ENCODE measurements at places on chromosomes 13 and 19.

- no peak for DNase-seq
These were observed 12.1 kb upstream of the CEACAM8 start for GRCh38 chr19:42606660-42607351.

- no peak for DNase-seq
These were observed 314.8 kb downstream of the PCDH17 start for GRCh38 chr13:57946361-57946760.

- no peak for DNase-seq
These were observed at the start of gene TEAD2 for GRCh38 chr19:49362048-49362928. TSS of gene TEAD2 (minus strand) at chr19:49362416. CDS start at chr19:49360075, 2,341 bp downstream.

DNA sequence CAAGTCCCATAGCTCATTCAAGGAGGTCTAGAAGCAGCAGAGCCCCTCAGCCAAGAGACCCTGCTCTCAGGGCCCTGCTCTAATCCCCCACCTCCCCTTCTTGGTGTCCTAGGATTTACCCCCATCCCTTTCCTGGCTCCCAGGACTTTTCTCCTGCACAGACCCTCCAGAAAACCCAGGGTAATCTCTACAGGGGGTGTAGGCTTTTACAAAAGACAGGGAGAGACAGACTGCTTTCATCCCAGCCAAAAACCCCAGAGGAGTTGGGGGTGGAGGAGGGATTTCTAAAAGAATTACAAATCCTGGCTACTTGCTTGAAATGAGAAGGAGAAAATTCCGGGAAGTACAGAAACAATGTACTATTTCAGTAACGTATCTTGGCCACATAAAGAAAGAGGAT is 133.3 kb downstream of the TNFSF13B start:
- DNase-seq, result no peak

DNA sequence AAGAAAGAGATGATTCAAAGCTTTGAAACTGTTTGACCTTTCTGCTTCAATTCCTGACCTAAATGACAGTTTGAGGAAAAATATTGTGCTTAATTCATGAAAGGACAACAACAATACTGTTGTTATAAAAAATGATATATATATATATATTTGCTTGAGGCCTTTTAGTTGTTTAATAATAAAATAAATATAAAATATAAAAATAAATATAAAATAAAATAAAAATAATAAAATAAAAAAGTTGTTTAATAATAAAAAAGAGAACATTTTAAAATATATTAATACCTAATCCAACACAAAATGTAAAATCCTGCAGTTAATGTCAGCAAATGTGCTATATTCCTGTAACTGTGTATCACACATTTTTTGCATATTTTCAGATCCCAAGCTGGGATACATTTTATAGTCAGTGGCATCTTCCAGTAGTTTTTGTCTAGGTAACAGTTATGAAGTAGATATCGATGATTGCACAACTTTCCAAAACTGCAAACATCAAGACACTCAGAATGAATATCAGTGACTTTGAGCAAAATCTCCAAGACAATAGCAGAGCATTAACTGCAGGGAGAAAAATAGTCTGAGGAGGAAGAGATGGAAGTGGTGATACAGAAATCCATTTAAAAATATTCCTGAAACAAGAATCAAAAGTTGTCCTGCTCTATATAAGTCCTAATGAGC is 375.5 kb upstream of the KLHL1 start:
- no peak for DNase-seq

DNA sequence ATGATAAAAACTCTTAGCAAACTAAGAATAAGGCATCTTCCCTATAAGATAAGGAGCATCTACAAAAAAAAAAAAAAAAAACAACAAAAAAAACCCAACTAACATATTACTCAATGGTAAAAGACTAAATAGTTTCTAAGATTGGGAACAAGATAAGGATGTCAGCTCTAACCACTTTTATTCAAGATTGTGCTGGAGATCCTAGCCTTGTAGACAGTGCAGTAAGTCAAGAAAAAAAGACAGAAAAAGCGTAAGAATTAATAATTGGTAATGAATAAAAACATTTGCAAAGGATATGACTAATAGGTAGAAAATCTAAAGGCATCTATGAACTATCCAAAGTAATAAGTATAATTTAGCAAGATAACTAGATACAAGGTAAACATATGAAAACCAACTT is 33.0 kb downstream of the ZIC2 start:
- DNase-seq, result no peak

- DNase-seq, result no peak
These were observed 115.8 kb downstream of the ZNF675 start for GRCh38 chr19:23571175-23571574.

All from inflammatory macrophage treated with lipopolysaccharide for 1 hour (primary cell).